Immature natural killer cell (primary cell): ENCODE measurements at places on chromosomes 16 and 17. TPM values are rescaled to one million over a fixed set of nuclear protein-coding genes. Genes with fewer than 3 reads are reported as not detected.
A peak's percentile ranks its signal among the peaks of the same experiment; 100 is the strongest.

BAHCC1 gene
- not detected for polyA plus RNA-seq

SP6 gene
- polyA plus RNA-seq, result not detected

CLEC18A gene
- polyA plus RNA-seq, result not detected

MSL1 gene
- polyA plus RNA-seq, result 11.1 TPM

- H3K36me3 ChIP-seq, result no peaks in the 10 kb centered on the region
- no peak overlapping the region for H3K4me3 ChIP-seq
- H3K27me3 ChIP-seq, result peaks cover 8% of the 10 kb centered on the region
- DNase-seq, result no peak
- no peak overlapping the region for H3K27ac ChIP-seq
- peaks cover 40% of the 10 kb centered on the region for H3K4me1 ChIP-seq
These were observed 3.8 kb downstream of the TTYH2 start for GRCh38 chr17:74217037-74217730.

DNA sequence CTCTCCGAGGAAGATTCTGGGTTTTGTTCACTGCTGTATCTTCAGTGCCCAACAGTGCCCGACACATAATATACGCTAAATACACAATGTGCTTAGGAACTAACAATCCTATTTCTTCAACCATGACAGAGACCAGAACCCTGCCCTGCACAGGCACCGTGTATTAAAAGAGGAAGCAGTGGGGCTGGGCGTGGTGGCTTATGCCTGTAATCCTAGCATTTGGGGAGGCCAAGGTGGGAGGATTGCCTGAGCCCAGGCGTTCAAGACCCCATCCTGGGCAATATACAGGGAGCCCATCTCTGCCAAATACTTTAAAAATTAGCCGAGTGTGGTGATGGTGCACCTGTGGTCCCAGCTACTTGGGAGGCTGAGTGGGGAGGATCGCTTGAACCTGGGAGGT, 19.3 kb downstream of the ARL2BP start:
- no peak overlapping the region for H3K4me3 ChIP-seq
- H3K4me1 ChIP-seq, result peaks cover 13% of the 10 kb centered on the region
- no peak overlapping the region for H3K27ac ChIP-seq
- no peak for DNase-seq
- H3K36me3 ChIP-seq, result no peaks in the 10 kb centered on the region

- no peak overlapping the region for H3K4me3 ChIP-seq
- H3K4me1 ChIP-seq, result no peaks in the 10 kb centered on the region
- H3K27ac ChIP-seq, result no peak overlapping the region
- peaks cover 5% of the 10 kb centered on the region for H3K27me3 ChIP-seq
These were observed 32.7 kb downstream of the CMC2 start for GRCh38 chr16:80973991-80974390.

DNA sequence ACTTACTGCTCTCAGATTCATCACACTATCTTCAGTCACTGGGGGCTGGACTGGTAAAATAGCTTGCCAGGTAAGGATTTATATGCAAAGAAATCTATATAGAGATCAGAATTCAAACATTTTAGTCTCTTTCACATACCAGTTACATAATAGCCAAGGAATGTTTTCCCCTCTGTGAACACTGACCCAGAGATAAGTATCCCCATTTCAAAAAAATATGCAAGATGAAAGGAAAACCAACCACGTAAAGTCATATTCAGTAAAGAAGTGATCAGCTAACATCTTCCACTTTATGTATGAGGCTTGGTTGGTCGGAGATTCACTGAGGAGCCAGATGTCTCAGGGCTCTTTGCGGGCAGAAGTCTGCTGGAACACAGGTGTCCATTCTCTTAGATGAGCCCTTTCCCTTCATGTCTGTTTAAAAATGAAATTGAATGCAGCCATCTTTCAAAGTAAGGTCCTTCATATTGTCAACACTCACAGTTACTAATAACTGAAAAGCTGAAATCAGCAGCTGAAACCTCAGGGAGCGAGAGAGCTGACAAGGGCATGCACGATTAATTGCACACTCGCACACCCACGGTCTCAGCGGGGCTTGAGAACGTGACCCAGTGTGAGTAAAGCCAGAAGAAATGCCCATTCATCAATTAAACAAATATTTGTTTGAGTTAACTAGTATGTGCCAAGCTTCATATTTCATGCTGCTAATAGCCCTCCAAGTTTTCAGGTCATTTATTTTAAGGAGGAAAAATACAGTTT, 161.2 kb downstream of the MRTFB start:
- H3K27me3 ChIP-seq, result no peaks in the 10 kb centered on the region
- no peak for DNase-seq
- H3K4me3 ChIP-seq, result no peak overlapping the region
- H3K4me1 ChIP-seq, result no peaks in the 10 kb centered on the region
- peaks cover 3% of the 10 kb centered on the region for H3K36me3 ChIP-seq

DNA sequence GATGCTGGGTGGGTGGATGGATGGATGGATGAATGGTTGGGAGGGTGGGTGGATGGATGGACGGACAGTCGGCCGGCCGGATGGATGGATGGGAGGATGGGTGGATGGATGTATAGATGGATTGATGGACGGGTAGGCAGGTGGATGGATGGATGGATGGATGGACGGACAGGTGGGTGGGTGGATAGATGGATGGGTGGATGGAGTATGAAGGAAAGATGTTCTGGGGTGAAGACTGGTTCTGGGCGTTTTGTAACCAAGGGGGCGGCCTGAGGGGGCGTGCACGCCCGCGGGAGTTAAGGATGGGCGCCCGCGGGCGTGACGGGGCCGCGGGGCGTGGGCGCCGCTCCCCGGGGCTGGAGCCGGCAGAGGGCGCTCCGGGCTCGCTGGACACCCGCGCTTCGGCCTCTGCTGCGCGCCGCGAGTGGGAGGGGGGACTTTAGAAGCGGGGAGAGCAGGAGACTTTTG, at the start of gene NECAB2:
Gene NECAB2 (plus strand): TSS at position 407 of the 468 bp plus-strand sequence. CDS start 405 bp downstream, outside the sequence.
- no peak for DNase-seq
- H3K36me3 ChIP-seq, result no peaks in the 10 kb centered on the region
- H3K27ac ChIP-seq, result no peak within 1 kb of the TSS
- no peaks in the 10 kb centered on the region for H3K4me1 ChIP-seq

- peak overlapping the region; percentile 91 for H3K27ac ChIP-seq
- H3K27me3 ChIP-seq, result peaks cover 14% of the 10 kb centered on the region
- DNase-seq, result peak; percentile 23
- H3K4me1 ChIP-seq, result peaks cover 72% of the 10 kb centered on the region
- peak overlapping the region; percentile 100 for H3K4me3 ChIP-seq
These were observed 159.4 kb upstream of the ZNF267 start for GRCh38 chr16:31713945-31714902.
